ENCODE measurements at places on chromosomes 4 and X. TPM values are rescaled to one million over a fixed set of nuclear protein-coding genes. Genes with fewer than 3 reads are reported as not detected.
A peak's percentile ranks its signal among the peaks of the same experiment; 100 is the strongest.

DNA sequence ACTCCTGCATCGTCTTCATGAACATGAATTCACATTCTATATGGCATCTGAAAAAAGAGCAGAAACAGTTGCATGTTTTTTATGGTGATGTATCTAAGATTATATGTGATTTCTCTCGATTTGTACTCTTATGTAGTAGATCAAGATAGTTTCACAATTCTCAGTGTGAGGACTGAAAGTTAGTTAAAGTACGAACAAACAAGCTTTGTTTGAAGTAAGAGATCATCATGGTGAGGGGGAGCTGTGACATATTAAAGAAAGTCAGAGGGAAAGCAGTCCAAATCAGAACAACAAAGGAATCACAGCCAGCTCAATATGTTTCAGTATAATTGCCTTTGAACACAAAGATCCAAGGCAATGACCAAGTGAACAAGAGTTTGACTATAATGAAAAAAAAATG, 1140.6 kb downstream of the SH3BGRL start:
- no peak overlapping the region for H3K27ac ChIP-seq
- no peak for DNase-seq
- H3K27me3 ChIP-seq: no peaks in the 10 kb centered on the region

TMEM47 gene
- 15.6 TPM for total RNA-seq

- no peak overlapping the region for H3K27ac ChIP-seq
- no peaks in the 10 kb centered on the region for H3K4me1 ChIP-seq
- no peak for DNase-seq
- H3K27me3 ChIP-seq: no peaks in the 10 kb centered on the region
Measured at GRCh38 chr4:37742149-37742548, 56.0 kb upstream of the RELL1 start.

DNA sequence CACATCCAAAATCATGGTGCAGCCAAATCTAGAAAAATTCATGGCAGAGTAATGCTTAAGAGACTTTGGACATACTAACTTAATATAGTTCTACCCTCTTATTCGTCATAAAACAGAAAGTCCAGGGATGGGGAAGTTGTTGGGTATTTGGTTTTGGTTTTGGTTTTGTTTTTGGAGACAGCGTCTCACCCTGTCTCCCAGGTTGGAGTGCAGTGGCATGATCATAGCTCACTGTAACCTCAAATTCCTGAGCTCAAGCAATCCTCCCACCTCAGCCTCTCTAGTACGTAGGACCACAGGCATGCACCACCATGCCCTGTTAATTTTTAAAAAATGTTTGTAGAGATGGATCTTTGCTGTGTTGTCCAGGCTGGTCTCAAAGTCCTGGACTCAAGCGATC, 271.8 kb upstream of the TENM3 start:
- H3K36me3 ChIP-seq: no peaks in the 10 kb centered on the region
- H3K27me3 ChIP-seq: no peaks in the 10 kb centered on the region
- H3K4me1 ChIP-seq: no peaks in the 10 kb centered on the region
- no peak overlapping the region for H3K27ac ChIP-seq
- no peak for DNase-seq
- no peak overlapping the region for H3K4me3 ChIP-seq

DNA sequence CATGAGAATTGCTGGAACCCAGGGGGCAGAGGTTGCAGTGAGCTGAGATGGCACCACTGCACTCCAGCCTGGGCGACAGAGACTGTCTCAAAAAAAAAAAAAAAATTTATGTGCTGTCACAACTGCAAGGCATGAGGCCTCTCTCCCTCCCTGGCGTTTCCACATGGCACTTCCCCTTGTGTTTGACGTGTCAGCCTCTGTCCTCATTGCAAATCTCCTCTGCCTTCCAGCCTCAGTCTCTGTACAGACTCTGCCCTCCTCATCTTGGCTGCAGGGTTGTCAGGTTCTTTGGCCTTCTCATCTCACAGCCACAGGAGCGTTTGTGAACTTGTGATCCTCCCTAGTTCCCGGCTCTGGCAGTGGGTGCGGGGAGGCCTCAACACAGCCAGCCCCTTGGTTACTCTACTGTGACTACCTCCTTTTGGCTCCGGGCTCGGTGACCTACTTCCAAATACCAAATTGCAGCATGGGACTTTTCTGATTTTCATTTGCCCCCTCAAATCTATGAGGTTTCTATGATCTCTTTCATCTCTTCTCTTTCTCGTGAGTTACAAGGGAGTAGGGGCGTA, 250.0 kb downstream of the CBR4 start:
- H3K4me3 ChIP-seq: no peak overlapping the region
- no peak overlapping the region for H3K27ac ChIP-seq
- no peaks in the 10 kb centered on the region for H3K36me3 ChIP-seq
- H3K27me3 ChIP-seq: no peaks in the 10 kb centered on the region

DNA sequence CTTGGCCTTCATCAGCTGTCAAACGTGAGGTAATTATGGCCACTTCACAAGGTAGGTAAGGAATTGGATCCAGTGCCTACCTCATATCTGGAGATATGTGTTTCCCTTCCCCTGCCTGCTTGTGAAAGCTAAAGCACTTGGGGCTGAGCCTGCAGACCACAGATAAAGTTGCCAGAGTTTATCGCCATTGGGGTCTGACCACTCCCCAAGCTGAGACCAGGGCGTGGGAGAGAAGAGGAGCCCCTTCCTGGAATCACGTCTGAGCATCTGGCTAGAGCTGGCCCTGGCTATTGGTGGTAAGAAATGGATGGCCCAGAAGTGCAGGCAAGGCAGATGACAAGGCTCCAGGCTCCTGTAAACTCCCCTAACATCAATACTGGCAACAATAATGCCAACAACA, 2.7 kb downstream of the ALAS2 start:
- H3K36me3 ChIP-seq: no peaks in the 10 kb centered on the region
- H3K4me1 ChIP-seq: no peaks in the 10 kb centered on the region
- no peak overlapping the region for H3K4me3 ChIP-seq
- no peak overlapping the region for H3K27ac ChIP-seq

DNA sequence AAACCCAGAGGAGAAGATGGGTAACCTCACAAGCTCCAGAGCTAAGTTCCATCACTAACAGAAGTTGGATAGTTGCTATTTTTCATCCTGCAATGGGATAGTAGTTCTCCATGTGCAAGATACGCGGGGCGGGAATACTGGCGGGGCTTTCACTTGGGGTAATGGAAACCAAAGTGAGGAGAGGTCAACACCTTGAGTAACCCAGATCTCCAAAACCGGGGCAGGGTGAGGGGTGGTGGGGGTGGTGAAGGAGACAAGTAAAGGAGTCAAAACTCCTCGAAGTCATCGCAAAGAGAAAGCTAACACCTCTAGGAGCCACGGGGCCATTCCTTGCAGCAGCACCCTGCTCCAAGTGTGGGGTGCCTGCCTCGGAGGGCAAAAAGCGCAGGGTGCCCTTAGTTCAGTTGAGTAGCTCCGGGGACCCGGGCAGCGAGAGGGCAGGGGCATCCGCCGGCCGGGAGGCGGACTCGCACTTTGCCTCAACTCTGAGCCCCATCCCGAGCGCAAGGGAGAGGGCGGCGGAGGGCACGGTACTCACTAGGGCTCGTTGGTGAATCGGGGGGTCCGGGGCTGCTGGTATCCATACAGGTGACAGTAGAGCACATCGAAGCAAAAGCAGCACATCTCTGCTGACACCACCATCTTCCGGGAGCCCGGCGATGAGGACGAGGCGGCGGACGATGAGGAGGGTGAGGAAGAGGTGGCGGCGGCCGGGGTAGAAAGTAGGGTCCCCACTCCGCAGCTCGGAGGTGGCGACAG, 645 bp downstream of the AMMECR1 start:
- H3K4me3 ChIP-seq: peak overlapping the region; percentile 76
- DNase-seq: peak; percentile 23
- peak overlapping the region; percentile 86 for H3K27ac ChIP-seq
- H3K27me3 ChIP-seq: no peaks in the 10 kb centered on the region

- peaks cover 7% of the 10 kb centered on the region for H3K36me3 ChIP-seq
- peak; percentile 76 for DNase-seq
- no peak overlapping the region for H3K4me3 ChIP-seq
- peaks cover 54% of the 10 kb centered on the region for H3K4me1 ChIP-seq
- H3K27me3 ChIP-seq: no peaks in the 10 kb centered on the region
Measured at GRCh38 chr4:105923497-105924238, 28.4 kb downstream of the NPNT start.

DNA sequence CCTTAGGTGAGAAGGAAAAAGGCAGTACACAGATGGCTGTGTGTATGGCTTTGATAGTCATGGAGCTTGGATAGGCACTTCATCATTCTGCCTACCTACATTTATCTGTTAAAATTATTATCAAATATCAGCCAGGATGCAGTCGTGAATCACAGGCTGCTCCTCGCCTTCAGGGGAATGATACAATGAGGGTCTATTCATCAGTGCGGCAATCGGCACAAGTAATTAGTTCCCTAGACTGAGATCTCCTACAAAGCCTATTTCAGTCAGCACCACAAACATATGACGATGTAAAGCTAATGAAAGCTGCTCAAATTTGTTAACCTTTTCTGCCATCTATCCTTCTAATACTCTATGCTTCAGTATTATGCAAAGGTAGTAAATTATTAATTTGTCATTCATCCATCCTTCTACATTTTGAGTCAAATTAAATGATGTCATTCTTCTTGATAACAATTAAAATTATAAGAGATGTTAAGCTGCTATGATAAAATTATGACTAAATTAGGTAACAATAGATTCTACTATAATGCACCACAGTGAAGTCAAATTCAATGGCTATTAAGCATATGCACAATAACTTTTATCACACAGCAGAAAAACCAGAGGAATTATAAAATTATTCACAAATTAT, 19.0 kb downstream of the MAB21L2 start:
- H3K4me1 ChIP-seq: no peaks in the 10 kb centered on the region
- H3K4me3 ChIP-seq: no peak overlapping the region
- H3K27ac ChIP-seq: no peak overlapping the region
- DNase-seq: no peak
- no peaks in the 10 kb centered on the region for H3K27me3 ChIP-seq

GRID2 gene
- not detected for total RNA-seq

GRCh38 chr4:88070031-88070430, 62.6 kb downstream of the PKD2 start:
- H3K27me3 ChIP-seq: no peaks in the 10 kb centered on the region
- H3K4me3 ChIP-seq: no peak overlapping the region
- H3K36me3 ChIP-seq: peaks cover 57% of the 10 kb centered on the region
- no peak for DNase-seq
- H3K27ac ChIP-seq: no peak overlapping the region

DNA sequence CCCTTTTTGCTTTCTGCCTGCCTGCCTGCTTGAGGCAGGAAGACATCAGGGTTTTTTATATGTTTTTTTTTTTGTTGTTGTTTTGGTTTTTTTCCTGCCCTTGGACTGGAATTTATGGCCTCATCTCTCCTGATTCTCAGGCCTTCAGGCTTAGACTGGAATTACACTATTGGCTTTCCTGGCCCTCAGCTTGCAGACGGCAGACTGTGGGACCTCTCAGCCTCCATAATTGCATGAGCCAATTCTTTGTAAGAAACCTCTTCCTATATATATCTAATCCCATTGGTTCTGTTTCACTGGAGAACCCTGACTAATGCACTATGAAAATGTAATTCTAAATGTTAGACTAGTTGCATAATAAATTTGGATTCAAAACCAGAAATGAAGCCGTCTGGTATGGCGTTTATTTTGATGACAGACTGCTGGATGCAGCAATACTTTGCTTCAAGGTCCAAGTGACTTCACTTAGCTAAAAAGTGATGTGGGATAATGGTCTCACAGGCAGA, 59.0 kb downstream of the SEL1L3 start:
- no peak overlapping the region for H3K4me3 ChIP-seq
- no peaks in the 10 kb centered on the region for H3K27me3 ChIP-seq

- H3K4me1 ChIP-seq: peaks cover 4% of the 10 kb centered on the region
- H3K36me3 ChIP-seq: no peaks in the 10 kb centered on the region
- H3K4me3 ChIP-seq: no peak overlapping the region
- no peak for DNase-seq
Measured at GRCh38 chr4:143358923-143359643, 22.4 kb downstream of the GAB1 start.

DNA sequence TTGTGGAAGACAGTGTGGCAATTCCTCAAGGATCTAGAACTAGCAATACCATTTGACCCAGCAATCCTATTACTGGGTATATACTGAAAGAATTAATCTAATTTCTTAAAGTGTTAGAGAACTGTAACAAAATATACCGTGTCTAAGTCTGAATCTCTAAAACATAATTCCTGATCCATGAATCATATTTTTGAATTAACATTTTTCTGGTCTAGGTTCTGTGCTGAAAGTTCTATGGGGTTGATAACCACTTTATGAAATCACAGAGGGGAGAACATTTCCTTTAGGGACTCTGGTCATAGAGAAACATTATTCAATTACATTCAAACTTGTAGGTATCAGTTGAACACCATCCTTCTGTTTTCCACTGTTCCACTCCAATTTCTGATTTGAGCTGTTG, 91.9 kb upstream of the ETNPPL start:
- H3K27me3 ChIP-seq: no peaks in the 10 kb centered on the region
- H3K4me1 ChIP-seq: no peaks in the 10 kb centered on the region
- H3K4me3 ChIP-seq: no peak overlapping the region
- H3K36me3 ChIP-seq: no peaks in the 10 kb centered on the region
- DNase-seq: no peak

DNA sequence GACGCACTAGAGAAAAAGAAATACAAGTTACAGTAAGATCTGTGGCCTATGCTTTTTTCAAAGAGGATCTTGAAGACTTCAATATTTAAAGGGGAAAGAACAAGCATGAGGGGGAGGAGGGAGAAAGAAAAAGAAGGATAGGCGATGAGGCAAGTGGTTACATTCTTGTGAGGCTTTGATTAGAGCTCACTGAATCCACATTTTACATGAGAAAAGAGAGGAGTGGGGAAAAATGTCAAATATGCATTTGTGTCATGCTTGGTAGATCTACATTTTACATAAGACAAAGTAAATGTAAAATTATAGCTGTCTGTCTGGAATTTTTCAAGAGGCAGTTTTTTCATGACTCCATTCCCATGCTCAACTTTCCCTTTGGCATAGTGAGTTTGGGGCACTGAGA, 965.9 kb downstream of the FSTL5 start:
- H3K4me3 ChIP-seq: no peak overlapping the region
- H3K4me1 ChIP-seq: no peaks in the 10 kb centered on the region
- DNase-seq: no peak
- no peak overlapping the region for H3K27ac ChIP-seq
- no peaks in the 10 kb centered on the region for H3K27me3 ChIP-seq

DNA sequence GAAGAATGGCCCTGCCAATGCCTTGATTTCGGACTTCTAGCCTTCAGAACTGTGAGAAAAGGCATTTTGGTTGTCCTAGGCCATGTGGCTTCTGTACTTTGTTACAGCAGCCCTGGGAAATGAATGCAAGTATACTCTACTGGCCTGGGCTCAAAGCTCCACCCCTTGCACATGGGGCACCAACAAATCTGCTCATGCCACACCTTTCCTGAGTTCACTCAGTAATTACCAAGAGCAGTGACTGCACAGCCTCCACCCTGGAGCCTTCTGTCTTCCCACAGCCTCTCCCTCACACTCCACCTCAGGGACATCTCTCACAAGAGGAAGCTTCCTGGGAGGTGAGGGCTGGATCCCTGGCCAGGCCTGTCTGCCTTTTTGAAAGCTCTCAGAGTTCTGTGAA, 29.1 kb upstream of the GAB1 start:
- DNase-seq: no peak
- no peak overlapping the region for H3K27ac ChIP-seq
- no peaks in the 10 kb centered on the region for H3K36me3 ChIP-seq

GRCh38 chrX:100870527-100870926, 3.6 kb downstream of the NOX1 start:
- H3K4me1 ChIP-seq: no peaks in the 10 kb centered on the region
- H3K27ac ChIP-seq: no peak overlapping the region
- no peaks in the 10 kb centered on the region for H3K27me3 ChIP-seq
- no peak overlapping the region for H3K4me3 ChIP-seq

FAAH2 gene
- 13.5 TPM for total RNA-seq

Data from thyroid gland (tissue), 4 donors.